ENCODE measurements at places on chromosomes 5 and 9.

GRCh38 chr5:142107736-142108431, 695 bp upstream of the NDFIP1 start:
- DNase-seq, result no peak

DNA sequence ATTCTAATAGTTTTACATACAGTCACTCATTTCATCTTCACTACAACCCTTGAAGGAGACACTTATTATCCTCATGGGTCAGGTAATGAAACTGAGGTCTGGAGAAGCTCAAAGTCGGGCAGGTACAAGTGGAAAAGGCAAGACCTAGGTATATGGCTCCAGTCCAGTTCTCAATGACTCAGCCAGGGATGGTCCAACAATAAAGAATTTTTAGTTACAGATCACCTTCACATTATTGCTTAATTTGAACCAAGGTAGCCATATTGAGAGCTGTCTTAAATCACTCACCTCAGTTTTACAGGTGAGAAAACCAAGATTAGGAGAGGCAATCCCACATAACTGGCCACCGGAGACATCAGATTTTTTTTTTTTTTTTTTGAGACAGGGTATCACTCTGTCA, 55.4 kb downstream of the PTPN3 start:
- no peak for DNase-seq

DNA sequence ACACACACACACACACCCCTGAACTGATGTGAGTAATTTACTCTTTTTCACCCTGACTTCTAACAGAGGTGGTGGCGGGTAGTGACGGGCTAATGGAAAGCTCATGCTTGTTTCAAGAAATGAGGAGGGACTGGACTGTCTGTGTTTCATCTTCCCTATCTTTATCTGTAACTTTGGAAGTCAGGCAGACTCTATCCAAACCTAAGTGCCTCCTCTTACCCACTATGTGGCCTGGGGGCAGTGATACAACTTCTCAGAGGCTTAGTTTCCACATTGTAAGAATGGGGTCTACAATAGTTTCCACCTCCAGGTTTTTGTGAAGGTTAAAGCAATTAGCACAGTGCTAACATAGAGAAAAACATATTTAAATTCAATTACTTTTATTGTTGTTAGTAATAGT, 5.9 kb upstream of the TRPM3 start:
- no peak for DNase-seq

DNA sequence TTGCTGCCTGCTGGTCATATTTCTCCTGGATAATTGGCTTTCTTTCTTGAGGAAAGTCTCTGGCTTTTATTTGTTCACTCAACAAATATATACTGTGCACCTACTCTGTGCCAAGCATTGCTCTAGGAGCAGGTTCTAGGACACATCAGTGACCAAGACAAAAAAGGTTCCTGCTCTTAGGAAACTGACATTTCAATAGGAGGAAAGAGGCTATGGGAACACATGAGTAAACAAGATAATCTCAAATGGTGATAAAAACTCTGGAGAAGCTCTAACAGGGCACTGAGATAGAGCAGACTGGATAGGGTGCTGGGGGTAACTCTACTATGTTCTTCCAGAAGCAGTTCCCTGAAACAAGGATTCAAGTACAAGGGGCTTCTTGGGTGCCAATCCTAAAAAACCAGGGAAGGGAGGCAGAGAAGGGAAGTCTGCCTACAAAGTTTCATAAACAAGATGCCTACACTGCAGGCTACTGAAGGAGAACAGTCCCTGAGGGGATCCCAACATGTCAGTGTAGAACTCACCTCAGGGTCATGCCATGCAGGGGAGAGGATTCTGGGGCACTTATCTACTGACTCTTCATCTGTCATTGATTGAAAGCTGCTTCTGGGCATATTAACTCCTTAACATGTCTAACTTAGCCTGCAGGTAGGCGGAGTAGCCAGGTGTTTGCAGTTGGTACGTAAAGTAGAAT, 181.3 kb downstream of the GRIA1 start:
- no peak for DNase-seq

- no peak for DNase-seq
These were observed 72.3 kb downstream of the XRCC4 start for GRCh38 chr5:83149671-83150070.

GRCh38 chr9:91082731-91083130, 279.0 kb downstream of the AUH start:
- DNase-seq, result no peak

DNA sequence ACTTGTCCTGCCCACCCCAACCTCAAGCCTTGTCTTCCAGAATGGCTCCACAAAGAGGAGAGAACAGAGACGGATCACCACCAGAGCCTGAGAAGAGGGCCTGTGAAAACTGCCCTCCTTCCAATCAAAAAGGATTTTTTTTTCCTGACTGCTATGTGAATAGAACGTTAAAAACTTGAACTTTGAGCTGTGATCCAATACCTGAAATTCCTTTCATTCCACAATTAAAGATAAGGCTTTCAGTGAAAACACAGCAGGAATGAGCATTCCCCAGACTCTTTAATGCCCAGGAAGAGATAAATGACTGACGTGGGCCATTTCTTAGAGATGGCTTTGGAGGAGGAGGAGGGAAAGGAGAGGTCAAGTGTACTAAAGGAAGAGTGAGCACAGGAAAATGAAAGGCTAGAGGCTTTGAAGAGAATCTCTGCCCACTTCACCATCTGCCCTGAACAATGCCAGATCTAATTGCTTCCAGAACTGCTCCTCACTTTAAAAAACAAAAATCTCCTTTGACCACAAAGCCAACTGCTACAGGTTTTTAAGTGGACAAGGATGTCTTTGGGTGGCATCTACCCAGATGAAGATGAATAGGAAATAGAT, 177.9 kb upstream of the MAP3K1 start:
- no peak for DNase-seq

GRCh38 chr9:36407122-36407723, 7.2 kb upstream of the RNF38 start:
- DNase-seq, result peak; percentile 26

- DNase-seq, result no peak
These were observed 203.9 kb downstream of the CWC27 start for GRCh38 chr5:64972591-64972990.

All from T-helper 22 cell (primary cell).